Activated effector memory CD4-positive, alpha-beta T cell treated with anti-CD3 and anti-CD28 coated beads, Interleukin-2, amount 50 U/mL, for 16 hours (primary cell): ENCODE measurements at places on chromosomes 11 and 22.

DNA sequence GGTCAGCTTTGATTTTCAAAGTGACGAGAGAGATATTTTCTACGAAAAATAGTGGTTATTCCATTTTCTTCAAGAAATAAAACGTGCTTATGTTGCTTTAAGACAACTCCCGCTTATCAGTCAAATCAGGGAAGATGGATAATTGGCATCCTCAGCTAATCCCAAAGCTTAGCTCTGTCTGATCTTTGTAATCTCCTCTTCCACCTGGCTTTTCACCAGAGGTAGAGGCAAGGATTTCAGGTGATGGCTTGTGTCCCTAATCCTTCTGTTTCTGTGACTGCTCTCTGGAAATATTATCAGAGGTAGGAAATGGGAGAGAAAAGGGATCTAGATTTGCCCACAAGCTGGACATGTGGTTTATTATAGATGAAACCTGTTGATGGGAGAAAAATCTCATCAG lies 78.9 kb downstream of the DBX1 start:
- no peak for DNase-seq

- DNase-seq, result no peak
These were observed 540 bp downstream of the MS4A14 start for GRCh38 chr11:60396799-60397198.

DNA sequence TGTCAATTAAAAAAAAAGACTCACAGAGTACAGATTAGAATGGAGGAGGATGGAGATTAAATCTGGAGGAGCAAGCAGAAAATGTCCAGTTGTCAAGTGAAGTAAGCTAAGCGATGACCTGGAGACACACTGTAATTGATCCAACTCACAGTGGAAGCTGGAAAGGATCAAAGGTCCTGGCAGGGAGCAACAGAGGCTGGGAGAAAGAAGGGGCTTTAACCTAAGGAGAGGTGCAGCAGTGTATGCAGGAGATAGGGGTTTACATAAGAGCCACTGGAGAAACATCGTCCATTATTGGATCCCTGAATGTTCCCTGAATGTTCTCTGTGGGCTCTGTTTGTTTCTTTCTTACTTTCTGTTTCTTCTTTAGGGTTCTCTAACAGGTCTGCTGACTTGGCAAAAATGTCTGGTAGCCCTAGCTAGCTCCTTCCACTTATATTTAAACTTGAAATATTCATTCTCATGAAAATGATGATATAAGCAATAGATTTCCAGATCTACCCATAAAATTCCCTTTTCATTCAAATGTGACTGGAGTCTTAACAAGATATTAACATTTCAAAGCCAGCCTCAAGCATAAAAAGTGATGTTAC lies 30.1 kb upstream of the CAT start:
- DNase-seq, result no peak

- no peak for DNase-seq
These were observed 237.5 kb downstream of the MIAT start for GRCh38 chr22:26894766-26895485.

DNA sequence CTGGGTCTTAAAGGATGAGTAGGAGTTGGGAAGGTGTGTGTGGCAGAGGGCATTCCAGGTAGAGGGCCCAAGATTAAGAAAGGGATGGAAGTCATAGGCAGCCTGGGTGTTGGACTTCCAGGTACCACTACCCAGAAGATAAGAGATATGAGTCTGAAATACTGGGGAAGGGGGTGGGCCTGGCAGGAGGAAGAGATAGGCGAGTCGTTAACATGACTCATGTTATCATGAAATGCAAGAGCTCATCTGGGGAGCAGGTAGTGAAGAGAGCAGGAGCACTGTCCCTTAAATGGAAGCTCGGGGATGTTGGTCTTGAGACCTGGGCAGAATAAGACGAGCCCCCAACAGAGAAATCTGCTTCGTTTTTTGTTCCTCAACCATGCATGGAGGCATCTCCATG lies 10.2 kb downstream of the ZC3H7B start:
- no peak for DNase-seq

DNA sequence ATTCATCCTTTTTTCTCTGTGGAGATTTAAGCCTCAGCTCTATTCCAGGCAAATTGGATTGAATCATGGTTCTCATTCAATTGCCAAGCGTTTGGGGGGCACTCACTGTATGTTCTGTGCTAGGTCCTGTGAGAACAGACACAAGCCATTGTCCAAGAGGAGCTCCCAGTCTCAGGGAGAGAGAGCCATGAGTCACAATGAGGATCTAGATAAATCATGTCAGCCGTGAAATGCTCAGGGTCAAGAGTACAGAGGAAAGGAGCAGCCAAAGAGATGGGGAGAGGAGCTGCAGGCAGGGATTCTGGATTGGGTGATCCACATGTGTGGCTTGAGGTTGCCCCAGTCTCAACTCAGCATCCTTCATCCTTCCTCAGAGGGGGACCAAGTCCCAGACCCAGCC lies 93.6 kb downstream of the FEZ1 start:
- peak; percentile 44 for DNase-seq

DNA sequence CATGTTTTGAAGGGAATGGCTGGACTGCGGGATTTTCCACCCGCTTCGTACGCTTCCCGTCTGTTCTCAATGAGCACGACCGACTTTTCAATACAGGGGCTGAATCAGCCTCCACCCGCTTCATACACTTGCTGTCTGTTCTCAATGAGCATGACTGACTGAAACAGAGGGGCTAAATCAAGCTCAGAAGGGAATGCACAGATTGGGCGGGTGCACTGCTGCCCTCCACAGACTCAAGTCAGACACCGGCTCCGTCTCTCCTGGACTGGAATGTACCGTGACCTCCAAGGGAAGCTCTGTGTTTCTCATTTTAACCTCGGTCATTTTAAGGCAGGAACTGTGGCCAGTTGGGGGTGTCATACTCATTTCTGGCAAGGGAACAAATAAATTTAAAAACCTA lies 48.5 kb downstream of the BRD1 start:
- DNase-seq, result no peak

- no peak for DNase-seq
These were observed 154.2 kb upstream of the NAV2 start for GRCh38 chr11:19558189-19558986.

DNA sequence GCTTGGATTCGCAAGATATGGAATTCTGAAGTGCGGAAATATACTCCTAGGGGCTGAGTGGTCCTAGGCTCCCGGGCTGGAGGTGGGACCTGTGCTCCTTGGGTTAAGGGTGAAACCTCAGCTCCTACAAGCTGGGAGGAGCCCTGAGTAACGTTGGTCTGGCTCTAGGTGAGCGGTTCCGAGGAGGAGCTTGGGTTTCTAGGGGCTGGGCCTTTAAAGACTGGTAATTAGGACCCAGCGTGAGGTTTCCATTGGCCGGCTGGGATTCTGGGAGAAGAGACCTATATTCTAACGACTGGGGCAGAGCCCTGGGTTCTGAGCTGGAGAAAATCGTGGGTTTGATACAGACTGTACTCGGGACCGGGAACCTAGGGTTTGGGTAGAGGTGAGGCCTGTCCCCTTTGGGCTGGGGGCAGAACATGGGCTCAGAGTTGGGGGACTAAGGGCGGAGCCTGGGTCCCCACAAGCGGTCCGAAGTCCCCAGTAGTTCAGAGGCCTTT lies 882 bp upstream of the MAP4K2 start:
- no peak for DNase-seq

DNA sequence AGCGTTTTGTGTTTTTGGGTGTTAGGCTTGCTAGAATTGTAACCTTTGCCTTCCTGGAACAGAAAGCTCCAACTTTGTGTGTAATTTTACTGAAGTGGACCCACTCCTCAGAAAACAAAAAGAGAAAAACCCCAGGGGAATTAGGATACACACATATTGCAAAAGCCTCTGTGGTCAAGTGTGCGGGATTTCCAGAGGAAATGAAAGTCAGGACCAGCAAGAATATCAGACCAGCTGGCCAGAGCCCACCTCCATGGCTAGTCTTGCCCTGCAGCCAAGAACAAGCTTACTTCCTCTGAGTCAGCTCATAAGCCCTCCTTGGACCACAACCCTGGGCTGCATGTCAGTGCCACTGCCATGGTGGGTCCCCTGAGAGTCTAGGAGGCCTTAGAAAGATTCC lies 37.0 kb upstream of the FTH1 start:
- DNase-seq, result no peak

- DNase-seq, result no peak
These were observed 107.6 kb downstream of the CCDC34 start for GRCh38 chr11:27255447-27255828.

- DNase-seq, result no peak
These were observed at the start of gene LRFN4 for GRCh38 chr11:66856496-66857233. Gene LRFN4 (plus strand): TSS chr11:66857064. CDS start chr11:66857745, 681 bp downstream.

- no peak for DNase-seq
These were observed 396.0 kb upstream of the B3GAT1 start for GRCh38 chr11:134807997-134808396.

DNA sequence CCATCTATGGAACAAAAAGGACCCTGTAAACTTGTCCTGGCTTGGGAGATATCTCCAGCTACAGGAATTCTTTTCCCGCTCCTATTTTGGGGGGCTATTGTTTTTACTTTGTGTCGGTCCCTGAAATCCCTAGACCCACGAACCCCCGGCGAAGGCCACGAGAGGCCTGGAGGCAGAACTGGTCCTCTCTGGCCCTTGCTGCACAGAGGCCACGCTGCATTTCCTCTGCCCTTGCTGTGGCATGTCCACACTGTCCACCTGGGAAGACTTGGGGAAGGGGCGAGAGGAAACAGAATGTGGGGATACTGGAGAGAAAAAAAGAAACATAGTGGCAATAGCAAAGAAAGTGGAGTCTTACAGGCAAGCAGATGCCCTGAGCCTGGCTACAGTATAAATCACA lies 2.3 kb upstream of the ANO1 start:
- peak; percentile 28 for DNase-seq

GRCh38 chr11:131201674-131202073 lies 168.7 kb upstream of the NTM start:
- DNase-seq, result no peak

DNA sequence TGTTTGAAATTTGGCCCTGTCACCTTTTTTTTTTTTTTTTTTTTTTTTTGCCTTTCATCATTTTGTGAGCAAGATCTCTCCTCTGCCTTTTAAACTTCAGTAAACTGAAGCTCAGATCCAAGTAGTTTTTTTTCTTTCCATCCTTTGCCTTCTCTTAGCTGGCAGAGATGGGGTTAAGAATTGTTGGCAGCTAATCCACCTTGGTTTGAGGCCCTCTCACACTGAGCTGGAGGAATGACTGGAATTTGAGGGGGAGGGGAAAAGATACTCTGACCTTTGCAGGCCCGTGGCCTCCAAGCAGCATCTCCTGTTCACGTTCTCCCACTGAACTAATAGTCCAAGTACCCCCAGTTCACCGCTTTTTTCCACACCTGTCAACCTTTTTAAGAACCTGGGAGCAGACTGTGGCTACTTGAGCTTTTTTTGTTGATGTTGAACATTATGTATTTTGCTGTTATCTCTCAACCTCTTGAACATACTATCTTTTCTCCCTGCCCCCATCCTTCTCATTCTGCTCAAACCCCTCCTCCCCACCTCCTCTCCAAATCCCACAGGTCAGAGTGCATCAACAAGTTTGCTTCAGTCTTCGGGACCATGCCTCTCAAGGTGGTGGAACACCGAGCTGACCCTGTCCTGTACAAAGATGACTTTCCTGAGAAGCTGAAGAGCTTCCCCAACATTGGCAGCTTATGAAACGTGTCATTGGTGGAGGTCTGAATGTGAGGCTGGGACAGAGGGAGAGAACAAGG lies 66.2 kb downstream of the ALX4 start:
- no peak for DNase-seq

- no peak for DNase-seq
These were observed 13.6 kb upstream of the OMP start for GRCh38 chr11:77089004-77089545.

GRCh38 chr22:27152883-27153282 lies 495.5 kb downstream of the MIAT start:
- no peak for DNase-seq

- no peak for DNase-seq
These were observed 62.2 kb upstream of the KCNQ1OT1 start for GRCh38 chr11:2762031-2762380.

GRCh38 chr22:49099496-49100124 lies 728.1 kb downstream of the BRD1 start:
- DNase-seq, result no peak

DNA sequence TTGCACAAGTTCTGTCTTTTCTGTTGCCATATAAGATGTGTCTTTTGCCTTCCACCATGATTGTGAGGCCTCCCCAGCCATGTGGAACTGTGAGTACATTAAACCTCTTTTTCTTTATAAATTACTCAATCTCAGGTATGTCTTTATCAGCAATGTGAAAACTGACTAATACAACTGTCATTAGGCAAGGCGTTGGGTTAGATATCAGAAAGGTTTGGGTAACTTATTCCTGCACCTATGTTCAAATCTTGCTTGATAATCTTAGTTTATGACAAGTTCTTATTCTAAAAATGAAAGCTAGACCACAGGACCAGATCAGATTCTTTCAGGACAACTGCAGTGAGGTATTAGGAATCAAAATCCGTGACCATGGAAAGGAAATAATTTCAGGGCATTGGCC lies 160.6 kb upstream of the BDNF start:
- no peak for DNase-seq

DNA sequence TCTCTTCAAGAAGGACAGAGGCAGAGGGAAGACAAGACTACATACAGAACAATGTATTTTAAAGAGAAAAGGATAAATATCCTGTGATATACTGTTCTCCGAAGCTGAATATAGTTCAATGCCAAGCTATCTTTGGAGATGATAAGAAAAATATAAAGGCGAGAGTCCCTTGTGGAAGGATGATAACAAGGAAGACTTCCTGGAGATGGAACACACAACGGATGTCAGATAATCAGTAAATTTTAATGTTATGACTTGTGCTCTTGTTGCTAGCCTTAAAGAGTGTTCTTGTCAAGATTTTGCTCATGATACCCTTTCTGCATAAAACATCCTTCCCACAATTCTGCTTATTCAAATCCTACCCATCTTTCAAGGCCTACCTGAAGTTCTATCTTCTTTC lies 6.8 kb upstream of the CTR9 start:
- no peak for DNase-seq

GRCh38 chr11:93942176-93942575 lies 79.0 kb upstream of the HEPHL1 start:
- no peak for DNase-seq

DNA sequence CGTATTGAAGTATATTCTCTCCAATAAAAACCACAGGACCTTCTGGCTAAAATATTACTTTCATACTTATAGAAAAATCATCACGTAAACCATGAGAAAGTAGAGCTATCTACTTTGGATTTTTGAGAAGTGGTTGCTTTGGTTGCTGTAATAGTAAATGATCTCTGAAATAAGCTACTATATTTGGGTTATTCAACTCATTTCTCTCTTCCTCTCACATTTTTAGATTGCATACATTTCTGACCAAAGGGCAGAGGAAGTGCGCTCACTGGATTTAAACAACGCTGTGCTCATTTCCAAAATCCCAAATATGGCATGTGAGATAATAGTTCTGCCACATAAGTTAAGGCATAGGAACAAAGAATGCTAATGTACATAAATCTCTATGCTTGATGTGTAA lies 357.0 kb downstream of the LRRC4C start:
- DNase-seq, result no peak

DNA sequence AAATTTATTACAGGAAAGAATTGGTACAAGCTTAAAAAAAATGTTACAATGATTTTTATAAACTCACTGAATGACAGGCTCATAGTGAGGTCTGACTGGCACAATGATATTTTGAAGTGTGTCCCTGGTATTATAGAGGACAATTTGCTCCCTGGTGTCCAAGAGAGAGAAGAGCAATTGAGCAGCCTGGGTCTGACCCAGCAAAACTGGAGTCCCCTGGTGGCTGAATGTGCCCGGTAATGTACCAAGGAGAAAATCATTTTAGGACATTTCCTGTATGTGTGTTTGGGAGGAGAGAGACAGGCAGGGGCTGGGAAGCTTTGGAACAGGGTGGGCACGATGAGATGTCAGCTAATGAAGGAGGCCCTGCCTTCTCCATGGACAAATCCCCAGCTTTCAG lies 125.3 kb downstream of the APOL5 start:
- DNase-seq, result no peak
